ENCODE measurements at places on chromosomes 7 and 10.

GRCh38 chr10:75117995-75118394 is 6.5 kb downstream of the SAMD8 start:
- no peak for DNase-seq

- no peak for DNase-seq
Measured at GRCh38 chr10:7161484-7162250, 249.2 kb downstream of the SFMBT2 start.

DNA sequence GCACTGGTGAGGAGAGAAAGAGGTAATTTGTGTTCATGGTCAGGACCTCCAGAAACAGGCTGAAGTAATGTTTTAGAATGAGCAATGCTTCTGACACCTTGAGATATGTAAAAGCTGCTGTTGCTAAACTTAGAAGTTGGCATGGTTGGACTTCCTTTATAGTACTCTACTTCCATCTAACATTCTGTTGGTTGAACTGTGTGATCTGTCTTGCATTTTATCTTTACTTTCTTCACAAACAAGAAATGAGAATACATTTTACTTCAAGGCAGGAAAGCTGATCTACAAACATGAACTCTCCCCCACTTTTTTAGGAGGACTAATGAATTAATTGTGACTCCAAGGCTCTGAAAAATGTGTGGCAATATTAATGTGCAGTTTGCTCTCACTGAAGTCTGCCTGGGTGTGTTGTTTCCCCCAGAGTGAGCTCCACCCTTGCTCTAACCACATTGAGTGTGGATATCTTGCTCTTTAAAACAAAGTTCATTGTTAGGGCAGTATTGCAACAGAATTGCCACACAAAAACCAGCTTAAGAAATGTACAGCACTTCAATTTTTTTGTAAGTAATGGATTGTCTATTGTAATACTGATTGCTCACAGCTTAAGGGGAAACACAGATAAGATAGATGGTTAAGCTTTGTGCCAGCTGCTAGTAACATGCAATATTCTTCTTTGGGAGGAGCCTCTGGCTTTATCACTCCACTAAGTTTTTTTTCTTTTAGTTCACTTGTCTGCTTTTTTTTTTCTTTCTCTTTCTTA is 69.0 kb downstream of the ADD3 start:
- no peak for DNase-seq

DNA sequence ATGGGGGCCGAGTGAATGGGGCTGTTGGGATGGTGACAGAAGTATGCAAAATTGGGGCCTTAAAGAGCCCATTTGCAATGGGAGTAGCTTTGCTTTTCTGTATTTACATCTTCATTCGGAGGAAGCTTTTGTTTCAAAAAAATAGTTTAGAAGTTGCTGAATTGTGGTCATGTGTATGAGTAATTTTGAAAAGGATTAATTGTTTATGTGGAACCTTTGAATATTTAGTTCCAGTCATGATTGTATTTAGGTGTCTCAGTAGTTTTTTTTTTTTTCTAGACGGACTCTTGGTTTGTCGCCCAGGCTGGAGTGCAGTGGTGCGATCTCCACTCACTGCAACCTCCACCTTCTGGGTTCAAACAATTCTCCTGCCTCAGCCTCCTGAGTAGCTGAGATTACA is 37.2 kb downstream of the RBM33 start:
- no peak for DNase-seq

All from NCI-H187 (cell line).